Retina (tissue), 1 donor: ENCODE measurements at places on chromosomes 13 and 19.

DNA sequence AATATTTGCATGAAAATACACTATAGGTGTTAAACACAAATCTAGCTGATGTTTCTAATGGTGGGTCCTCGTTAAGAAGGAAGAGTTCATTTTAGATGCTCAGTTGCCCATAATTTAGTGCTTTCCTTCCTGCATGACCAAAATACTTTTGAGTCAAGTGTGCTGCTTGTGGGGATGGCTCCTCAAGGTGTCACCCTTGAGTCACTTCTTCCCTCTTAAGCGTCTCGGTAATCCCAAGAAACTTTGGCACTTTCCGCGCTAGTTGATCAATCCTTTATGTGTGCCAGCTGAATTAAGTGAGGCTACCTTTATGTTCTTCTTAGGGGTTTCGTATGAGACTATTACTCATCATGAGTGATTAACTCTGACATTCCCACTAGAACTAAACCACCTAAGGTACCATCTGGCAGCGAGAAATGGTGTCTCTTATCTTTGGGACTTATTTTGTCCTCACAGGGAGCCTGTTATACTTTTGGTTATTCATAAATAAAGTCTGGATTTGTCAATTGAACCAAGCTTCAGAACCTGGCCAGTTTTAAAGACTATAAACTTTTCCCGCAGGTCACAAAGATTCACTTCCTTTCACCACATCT is 106.8 kb downstream of the NHLRC3 start:
- DNase-seq = peak; percentile 63

DNA sequence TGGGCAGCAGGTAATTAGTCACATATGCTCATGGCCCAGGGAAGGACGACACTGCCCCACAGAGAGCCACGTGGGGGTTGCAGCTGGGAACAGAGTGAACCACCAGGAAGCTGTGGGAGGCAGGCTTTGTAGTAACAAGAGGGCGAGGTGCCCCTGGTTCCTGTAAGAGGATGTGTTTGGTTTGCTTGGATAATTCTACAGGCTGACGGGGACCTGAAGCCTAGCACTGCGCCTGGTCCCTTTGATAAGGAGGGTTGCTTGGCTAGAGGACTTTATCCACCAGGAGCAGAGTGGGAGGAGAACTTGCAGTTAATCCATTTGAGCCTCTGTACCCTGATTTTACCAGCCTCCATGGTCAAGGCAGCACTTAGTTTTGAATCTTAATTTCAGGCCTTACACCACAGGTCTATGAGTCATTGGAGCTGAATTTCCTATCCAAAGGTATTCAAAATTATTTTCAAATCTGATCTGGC is 67.4 kb upstream of the CLDN10 start:
- DNase-seq = no peak

- DNase-seq = no peak
These were observed 234.0 kb downstream of the B3GLCT start for GRCh38 chr13:31433746-31434145.

- no peak for DNase-seq
These were observed 486.1 kb downstream of the UQCRFS1 start for GRCh38 chr19:28726533-28727479.

DNA sequence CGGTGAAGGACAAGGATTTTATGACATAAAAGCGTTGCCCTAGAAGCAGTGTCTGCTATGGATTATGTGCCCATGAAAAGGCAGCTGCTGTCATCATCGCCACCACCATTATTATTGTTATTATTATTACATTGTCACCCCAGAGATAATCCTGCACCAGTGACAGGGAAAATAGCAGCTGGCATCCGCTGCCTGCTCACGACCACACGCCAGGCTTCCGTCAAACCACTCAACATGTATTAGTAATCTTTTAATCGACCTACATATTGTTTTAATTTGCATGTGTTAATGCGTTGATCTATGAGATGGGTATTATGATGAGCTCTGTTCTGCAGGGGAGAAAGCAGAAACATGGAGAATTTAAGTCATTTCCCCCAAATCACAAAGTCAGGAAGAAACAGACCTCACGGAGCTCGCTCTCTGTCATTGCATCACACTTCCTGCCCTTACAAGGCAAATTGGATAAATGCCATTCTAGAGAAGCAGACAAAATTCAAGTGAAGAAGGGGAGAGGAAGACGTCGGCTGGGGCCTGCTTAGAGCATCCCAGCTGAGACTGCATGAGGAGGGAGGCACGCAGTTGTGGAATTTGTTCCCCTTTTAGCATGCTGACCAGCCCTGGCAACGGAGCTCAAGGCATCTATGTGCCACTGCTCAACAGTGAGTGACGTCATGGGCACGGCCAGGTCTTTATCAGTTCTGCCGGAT is at the start of gene FFAR3:
FFAR3 (plus strand) TSS at position 594 of the 707 bp plus-strand sequence. CDS start 431 bp downstream, outside the sequence.
- no peak for DNase-seq
